ENCODE measurements at places on chromosomes 11 and 22.
A peak's percentile ranks its signal among the peaks of the same experiment; 100 is the strongest.

DNA sequence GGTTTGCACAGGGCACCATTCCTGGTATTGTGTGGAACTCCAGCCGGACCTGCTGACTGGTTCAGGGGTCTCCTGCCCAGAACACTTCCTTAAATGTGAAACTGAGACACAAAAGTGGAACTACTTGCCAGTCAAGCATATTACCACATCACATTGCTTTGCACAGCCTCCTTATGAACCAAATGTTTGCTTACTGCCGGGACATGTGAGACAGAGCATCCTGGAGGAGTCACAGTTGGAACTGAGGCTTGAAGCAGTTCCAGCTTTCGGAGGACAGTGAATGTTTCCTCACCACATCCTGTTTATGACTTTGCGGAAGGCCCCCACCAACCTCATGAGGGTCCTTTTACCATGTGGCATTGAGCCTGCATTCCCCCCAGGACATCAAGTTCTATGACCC is 105.8 kb upstream of the ARHGAP42 start:
- DNase-seq: no peak

- DNase-seq: no peak
Measured at GRCh38 chr11:70799386-70799785, 401.1 kb downstream of the CTTN start.

GRCh38 chr22:39645532-39645931 is 75.0 kb downstream of the CACNA1I start:
- DNase-seq: no peak

DNA sequence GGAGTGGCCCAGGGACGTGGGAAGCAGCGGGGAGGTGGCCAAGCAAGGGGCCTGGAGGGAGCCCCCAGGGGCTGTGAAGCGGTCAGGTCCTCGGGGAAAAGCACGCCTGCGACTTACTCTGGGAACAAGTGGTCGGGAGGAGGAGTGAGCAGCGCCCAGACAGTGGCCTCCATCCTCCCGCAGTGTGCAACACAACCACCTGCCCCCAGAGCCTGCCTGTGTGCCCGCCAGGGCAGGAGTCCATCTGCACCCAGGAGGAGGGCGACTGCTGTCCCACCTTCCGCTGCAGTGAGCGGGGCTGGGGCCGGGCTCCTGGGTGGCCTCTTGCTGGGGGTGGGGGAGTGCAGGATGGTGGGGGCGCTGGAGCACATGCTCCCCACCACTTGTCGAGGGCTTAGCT is 35.0 kb downstream of the MUC5B start:
- no peak for DNase-seq

DNA sequence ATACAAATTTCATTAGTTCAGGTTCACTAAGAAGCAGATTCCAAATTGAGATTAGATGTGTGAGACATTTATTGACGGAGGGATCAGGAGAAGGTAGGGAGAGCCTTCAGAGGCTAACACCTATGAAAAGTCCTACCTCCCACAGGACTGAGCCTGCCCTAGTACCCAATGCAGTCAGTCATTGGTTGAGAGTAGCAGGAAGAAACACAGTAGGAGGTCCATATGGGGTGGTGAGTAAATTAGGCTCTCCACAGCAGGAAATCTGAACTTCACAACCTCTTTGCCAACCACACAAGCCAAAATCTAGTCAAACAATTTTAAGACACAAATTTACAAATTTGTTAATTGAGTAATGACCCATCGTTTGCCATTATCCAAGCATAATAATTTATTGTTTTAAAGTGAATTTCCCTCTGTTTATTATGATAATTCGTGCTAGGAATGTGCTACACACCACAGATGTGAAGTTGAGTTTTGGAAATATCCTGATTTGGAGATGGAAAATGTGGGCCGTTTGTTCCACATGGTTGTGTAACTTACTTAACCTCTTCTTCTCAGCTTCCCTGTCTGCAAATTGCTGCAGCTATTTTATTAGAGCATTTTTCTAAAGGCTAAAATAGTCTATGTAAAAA is 542.1 kb downstream of the ETS1 start:
- DNase-seq: no peak

GRCh38 chr11:71106671-71107070 is 145.7 kb downstream of the SHANK2 start:
- DNase-seq: no peak

GRCh38 chr11:110992481-110992880 is 253.0 kb upstream of the POU2AF2 start:
- DNase-seq: no peak

GRCh38 chr11:12196308-12196707 is 85.9 kb downstream of the MICAL2 start:
- DNase-seq: no peak

GRCh38 chr22:36853407-36854099 is 7.3 kb upstream of the NCF4 start:
- peak; percentile 81 for DNase-seq

GRCh38 chr11:119258983-119259382 is 52.8 kb downstream of the CBL start:
- no peak for DNase-seq

GRCh38 chr11:13127161-13127560 is 118.0 kb downstream of the RASSF10 start:
- no peak for DNase-seq

- DNase-seq: no peak
Measured at GRCh38 chr22:34122042-34122441, 201.8 kb upstream of the LARGE1 start.

DNA sequence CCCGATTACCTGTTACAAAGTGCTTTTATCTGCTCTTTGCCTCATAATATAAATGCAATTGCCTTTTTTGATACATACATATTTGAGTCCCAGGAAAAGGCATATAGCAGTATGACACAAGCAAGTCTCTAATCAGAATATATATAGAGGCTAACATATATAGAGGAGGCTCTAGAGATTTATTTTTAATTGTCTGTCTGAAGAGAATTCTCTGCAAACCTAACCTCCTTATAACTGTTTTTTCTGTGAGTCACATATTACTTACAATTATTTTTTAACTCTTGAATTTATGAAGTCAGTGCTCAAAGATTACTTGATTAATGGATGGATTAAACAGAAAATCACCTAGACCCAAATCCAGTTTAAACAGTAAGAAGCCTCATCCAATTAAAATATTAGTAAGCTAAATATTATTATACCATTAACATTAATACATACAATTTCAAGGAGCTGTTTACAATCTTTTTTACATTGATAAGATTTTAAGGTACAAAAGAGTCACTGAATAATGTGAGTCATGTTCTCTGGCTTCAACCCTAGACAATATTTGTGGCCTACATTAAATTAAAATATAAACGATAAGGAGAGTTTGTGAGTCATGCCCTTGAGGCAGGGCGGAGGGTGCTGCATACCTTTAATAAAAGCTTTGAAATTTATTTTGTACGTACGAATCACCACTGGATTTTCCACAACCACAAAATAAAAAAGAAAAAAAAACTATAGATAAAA is 19.2 kb upstream of the MMP13 start:
- DNase-seq: no peak

Measured in KG1 (cell line).